ENCODE measurements at places on chromosomes 4 and X.

DNA sequence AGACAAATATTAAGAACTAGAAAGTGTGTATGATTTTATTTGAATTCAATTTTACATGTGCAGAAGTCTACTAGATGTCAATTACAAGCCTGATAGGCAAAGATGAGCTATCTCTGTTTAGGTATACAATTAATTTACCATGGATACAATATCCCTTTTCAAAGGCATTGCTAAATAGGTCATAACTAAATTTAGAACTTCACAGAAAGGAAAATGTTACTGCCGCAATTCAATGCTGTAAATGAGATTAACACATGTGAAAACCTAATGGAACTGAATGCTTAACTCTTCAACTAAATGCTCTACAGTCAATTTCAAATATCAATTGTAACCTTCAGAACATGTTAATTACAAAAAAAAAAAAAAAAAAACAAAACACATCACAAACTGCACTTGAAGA, 14.6 kb downstream of the RAP2C start:
- no peak for DNase-seq

DNA sequence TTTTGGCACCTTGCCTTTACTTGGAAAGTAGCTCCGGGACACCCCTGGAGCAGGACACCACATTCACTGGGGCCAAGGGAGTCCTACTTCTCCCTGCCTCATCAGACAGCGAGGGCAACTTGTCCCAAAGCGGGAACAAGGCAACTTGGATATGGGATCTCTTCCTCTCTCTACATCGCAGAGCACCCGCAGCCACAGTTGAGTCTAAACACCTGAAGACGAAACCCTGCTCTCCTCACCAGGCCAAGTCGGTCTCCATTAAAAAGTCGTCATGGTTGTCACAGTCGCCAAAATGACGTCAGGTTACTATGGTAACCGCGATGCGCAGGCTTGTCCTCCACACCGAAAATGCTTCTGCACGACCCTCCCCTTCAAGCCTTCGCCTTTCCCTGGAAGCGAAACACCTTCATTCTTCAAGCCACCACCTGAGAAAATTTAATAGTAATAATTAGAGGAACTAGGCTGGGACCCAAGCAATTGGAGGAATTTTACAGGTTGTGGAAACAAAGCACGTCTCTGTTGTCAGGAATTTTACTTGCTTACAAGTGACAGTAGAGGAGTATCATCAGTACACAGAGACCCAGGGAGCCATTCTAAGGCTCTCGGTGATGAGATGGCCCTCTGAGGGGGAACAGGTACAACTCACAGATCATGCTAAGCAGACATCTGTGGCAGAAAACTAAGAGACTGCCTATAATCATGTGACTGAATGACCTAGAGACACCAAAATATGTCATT, 30.5 kb upstream of the TCEAL4 start:
- peak; percentile 70 for DNase-seq

DNA sequence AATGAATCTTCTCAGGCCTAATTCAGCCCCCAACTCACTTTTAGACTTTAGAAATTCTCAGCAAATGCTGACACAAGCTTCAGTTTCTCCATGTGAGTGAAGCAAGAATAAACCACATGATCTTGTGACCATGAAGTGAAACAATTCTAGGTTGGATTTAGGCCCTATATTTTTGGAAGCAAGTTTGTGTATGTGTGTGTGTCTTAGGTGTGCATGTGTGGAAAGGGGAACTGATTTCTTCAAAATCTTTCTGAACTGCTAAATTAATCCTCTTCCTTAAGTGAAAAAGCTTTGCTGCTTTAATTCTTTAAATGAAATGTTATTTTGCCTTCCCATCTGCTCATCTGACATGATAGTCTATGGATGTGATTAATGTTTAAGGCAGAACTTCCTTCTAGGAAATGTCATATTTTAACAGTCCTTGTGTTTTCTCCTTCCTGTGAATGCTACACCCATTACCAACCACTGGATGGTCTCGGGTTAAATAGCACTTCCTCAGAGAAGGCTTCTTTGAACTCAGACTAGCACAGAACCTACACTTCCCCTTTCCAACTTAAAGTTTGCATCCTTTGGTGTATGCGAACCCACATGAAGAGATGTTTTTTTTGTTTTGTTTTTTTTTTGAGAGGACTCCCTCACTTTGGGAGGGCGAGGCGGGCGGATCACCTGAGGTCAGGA, 1.2 kb upstream of the TMEM144 start:
- no peak for DNase-seq

DNA sequence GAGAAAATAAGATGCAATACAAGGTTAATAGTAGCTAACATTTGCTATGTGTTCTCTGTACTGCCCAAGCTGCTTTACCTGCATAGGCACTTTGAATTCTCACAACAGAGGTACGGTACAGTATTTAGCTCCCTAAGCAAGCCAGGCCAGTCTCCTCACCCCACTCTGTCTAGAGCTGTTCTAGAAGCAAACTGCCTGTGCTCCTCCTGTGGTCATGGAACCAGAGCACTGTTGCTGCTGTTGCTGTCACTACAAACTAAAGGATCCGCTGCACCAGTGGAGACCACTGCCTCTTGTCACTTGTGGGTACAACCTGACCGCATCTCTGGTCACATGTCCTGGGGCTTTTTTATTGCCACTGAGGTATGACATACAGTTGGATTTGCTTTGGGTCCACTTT, 19.6 kb downstream of the ZNF330 start:
- DNase-seq, result no peak

DNA sequence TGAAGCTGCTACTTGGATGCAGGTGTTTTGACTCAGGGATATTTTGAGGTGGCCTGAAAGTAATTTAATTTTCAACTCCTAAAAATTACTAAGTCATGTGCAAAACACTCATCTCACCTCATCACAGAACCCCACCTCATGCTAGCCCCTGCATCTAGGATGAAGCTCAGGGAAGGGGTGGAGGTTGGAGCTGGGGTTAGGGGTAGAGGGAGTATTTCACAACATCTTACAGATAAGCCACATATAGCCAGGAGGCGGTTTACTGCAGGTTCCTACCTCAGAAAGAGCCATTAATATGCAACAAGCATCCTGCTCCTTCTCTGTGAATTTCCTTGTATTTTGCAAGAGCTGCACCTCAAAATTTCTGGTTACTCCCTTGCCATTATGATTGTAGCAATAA, 70.5 kb upstream of the TSPAN5 start:
- no peak for DNase-seq

GRCh38 chrX:100379388-100379986, 30.6 kb downstream of the PCDH19 start:
- no peak for DNase-seq

- DNase-seq, result no peak
Observed at GRCh38 chr4:27595571-27596360, 735.1 kb downstream of the STIM2 start.

GRCh38 chr4:147219145-147219544, 261.8 kb upstream of the EDNRA start:
- DNase-seq, result no peak

DNA sequence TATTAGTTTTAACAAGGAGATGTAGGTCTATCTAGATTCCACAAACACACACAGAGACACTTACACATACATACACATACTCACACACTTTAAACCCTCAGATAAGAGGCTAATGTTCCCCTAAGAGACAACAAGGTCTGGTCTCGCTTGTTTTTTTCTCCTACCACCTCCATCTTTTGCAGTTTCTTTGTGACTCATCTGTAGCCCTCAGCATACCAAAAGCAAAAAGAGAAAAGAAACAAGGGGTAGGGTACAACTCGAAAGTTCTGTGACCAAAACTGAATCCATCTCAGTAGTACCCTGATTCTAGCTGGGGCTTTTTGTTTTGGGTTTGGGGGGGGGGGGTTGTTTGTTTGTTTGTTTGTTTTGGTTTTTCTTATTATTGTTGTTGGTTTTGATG, 12.2 kb upstream of the EXOSC9 start:
- DNase-seq, result peak; percentile 53

GRCh38 chr4:43765514-43765913, 683.1 kb downstream of the KCTD8 start:
- no peak for DNase-seq

DNA sequence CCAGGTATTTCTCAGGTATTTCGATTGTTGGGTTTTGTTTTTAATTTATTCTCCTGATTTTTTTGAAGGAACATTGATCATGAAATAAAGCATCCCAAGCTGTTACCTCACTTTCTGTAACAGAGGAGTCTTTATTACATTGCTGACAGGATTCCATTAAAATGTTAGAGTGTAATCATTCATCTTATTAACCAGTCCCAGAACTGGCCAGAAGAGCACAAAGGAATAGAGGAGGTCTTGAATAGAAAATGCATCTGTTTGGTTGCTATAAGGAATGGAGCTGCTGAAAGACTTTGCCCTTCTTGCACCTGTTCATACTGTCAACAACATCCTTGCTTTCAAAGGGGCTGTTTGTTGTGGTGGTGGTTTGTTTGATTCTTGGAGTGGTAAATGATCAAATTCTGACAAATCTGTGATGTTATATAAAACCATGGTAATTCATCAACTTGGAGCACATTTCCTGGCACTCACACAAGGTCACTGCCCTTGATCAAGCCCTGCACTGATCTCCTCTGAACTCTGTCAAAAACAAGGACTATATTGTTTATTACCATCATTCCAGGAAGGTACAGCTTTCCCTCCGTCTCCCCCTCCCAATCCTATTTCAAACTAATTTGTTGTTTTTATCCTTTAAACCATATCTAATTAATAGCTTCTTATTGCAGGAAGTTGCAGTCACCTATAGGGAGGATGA, 215.8 kb downstream of the PCDH19 start:
- DNase-seq, result no peak

DNA sequence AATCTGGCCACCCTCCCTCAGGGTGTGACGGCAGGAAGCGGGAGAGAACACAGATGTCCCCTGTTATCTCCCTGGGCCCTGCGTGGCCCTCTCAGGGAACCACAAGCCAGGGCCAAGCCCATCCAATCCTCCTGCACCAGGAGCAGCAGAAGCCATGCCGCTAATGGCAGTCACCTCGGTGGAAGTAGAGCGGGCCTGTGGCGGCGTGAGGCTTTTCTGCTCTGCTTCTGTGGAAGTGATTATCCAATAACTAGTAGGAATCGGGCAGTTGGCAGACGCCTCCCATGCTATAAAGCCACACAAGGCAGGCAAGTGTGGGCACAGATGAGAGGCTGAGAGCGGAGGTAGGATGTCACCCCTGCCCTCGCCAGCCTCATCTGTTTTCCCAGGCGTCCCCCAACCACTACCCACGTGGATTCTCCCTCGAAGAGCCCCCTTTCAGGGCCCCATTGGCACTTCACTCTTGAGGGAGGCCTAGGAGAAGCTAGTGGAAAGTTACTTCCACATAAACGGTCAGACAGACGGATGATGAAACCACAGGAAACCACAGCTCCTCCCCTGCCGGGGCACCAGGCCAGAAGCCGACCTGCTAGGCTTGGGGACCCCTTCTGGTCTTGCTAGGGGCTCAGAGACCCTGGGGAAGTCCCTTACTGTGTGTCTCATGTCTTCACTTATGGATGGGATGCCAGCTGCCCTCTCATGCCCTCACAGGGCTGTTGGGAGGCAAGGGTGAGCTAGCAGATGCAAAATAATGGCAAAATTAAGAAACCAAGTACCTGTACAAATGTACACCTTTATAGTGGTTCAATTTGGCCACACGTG, 18.8 kb upstream of the TMSB4X start:
- DNase-seq, result peak; percentile 87

GRCh38 chr4:40349561-40350198, 14.5 kb downstream of the CHRNA9 start:
- DNase-seq, result no peak
